CD4-positive, alpha-beta T cell treated with Interleukin-2 at 100 ng/mL for 4 hours (primary cell): ENCODE measurements at places on chromosomes 16 and 17.

- no peak for DNase-seq
Observed at GRCh38 chr17:75315541-75316243, 26.5 kb upstream of the SLC25A19 start.

- DNase-seq, result no peak
Observed at GRCh38 chr17:56125830-56126819, 27.1 kb upstream of the ANKFN1 start.

GRCh38 chr16:2195322-2196161 lies 863 bp downstream of the CASKIN1 start:
- no peak for DNase-seq

- DNase-seq, result no peak
Observed at GRCh38 chr17:56675876-56676660, 82.6 kb downstream of the NOG start.

- DNase-seq, result no peak
Observed at GRCh38 chr16:78876671-78877070, 723.9 kb downstream of the MAF start.

GRCh38 chr17:1011760-1012735 lies 15.1 kb downstream of the TIMM22 start:
- DNase-seq, result no peak

GRCh38 chr17:9907883-9908648 lies 3.0 kb upstream of the RCVRN start:
- DNase-seq, result no peak

DNA sequence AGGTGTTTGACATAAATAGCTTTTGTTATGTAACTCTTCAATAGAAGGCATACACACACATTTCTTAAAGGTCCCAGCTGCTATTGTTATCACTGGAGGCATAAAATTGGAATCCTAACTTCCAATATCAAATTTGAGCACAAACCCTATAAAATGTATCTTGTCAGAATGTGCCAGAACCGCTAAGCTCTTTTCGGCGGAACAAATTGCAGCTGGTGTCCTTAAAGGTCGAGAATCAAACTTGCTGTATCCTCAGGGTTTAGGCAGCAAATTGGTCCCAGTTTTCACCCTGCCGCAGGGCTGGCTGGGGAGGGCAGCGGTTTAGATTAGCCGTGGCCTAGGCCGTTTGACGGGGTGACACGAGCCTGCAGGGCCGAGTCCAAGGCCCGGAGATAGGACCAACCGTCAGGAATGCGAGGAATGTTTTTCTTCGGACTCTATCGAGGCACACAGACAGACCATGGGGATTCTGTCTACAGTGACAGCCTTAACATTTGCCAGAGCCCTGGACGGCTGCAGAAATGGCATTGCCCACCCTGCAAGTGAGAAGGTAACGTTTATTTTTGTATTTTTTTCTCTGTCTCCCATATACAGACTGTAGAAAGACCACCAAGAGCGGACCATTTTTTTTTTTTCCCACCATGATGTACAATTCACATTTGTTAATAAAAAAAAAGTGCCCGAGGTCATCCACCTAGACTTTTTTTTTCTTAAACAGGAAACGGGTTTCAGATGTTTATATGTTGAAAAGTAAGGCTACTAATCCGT lies 297.1 kb downstream of the IRF8 start:
- no peak for DNase-seq

- no peak for DNase-seq
Observed at GRCh38 chr17:77848257-77848656, 110.2 kb upstream of the TNRC6C start.

GRCh38 chr16:3878610-3879009 lies 1.9 kb downstream of the CREBBP start:
- DNase-seq, result no peak

DNA sequence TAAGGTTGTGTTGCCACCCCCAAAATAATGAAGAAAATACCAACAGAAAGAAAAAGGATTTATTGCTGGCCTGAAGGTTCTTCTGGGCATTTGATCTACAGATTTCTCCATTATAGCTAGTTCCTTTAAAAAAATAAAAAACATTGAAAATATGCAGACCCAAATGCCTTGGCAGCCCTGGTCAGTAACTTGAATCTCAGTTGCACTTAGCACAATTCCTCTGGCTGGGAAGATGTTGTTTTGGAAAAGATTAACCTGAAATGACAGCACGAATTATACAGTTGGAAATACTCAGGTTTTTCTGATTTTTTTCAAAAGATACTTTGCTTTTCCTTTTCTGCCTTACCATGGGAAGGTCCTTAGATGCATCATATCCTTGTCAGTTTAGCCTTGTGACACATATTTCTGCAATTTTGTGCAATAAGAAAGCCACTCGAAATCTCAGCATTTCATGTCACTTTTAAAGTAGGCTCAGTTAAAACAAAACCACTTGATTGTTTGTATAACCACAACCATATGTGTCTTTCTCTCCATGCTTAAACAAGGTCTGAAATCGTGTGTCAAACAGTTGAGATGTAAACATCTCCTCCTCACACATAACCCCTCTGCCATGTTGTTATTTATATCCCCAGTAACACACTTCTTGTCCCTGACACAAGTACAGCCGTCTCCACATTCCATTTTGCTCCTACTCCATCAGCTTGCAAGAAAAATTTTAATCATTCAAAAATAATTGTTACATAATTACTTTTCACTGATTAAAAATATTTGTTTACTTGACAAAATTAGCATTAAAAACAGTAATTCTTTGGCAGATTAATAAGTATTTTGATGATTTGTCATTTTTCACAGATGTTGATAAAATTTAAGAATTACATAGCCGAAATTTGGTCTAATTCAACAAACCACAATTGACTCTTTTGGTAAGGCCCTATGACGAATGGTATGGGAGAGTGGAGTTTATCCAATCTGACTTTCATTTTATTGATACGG lies 61.1 kb downstream of the SIAH1 start:
- no peak for DNase-seq

DNA sequence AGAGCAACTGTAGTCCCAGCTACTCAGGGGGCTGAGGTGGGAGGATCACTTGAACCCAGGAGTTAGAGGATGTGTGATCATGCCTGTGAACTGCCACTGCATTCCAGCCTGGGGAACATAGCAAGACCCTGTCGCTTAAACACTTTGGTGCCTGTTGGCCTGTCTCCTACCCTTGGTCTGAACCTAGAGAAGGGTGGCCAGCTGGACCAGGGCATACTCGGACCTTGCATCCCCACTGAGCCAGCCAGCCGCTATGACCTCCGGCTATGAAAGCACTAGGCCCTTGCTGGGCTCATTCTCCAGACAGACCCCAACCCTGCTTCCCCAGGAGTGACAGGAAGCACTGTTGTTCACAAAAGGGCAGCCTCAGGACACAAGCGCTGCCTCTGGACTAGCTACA lies 4.6 kb downstream of the IFT20 start:
- DNase-seq, result no peak
